ENCODE measurements at places on chromosomes 5 and 9.

- peak; percentile 60 for DNase-seq
Observed at GRCh38 chr5:157072508-157072907, 13.6 kb upstream of the HAVCR1 start.

DNA sequence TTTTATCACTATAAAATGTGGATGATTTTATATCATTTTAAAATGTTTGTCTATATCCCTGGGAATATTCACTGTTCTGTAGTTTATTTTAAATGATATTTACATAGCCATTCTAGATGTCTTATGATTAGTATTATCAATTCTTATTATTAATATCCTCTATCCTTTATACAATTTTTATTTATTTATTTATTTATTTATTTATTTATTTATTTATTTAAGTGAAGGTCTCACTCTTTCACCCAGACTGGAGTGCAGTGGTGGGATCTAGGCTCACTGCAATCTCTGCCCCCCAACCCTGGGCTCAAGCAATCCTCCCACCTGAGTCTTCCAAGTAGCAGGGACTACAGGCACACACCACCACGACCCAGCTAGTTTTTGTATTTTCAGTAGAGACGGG is 1848.9 kb downstream of the EFNA5 start:
- no peak for DNase-seq

- no peak for DNase-seq
Observed at GRCh38 chr5:135880801-135881200, 14.8 kb downstream of the IL9 start.

DNA sequence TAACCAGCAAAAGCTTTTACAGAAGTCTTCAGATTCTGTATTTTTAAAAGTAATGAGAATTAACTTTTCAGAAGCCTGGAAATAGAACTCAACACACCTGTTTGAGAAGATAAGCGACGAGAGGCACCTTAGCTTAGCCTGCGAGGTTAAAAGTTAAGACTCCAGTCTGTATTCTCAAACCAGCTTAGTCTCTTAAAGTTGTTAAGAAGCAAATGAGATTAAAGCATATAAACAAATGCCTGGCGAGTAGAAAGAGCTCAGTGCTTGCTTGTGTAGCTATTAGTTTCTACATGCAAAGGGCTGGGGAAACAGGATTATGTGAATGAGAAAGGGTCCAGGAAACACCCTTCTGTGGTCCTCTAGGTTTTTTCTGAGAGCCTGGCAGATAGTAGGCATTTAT is 51.7 kb downstream of the MTAP start:
- no peak for DNase-seq

DNA sequence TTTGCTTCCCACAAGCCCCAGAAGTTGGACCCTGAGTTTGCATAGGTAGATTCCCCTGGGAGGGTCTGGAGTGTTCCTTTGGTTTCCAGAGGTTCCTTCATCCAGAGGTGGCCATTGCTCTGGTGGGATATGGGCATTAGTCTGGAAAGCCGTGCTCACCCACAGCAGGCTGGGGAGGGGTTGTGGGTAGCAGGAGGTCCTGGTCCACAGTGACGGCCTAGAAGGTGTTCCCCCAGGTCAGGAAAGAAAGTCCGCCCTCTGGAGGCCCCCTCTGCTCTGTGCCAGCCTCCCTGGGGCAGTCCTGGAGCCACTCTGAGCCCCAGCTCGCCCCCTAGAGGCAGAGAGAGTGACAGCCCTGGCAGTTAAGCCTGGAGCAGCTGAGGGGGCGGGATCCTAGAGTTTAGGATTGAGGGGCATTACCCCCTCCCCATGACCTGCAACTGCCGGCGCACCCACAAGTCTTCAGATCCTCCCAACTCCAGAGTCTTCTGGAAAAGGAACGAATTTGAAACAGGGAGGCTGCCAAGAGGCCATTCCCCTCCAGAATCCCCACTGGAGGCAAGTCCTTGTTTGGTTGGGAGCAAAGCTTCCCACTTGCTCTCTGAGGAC is 36.8 kb downstream of the NDST1 start:
- DNase-seq = peak; percentile 85

DNA sequence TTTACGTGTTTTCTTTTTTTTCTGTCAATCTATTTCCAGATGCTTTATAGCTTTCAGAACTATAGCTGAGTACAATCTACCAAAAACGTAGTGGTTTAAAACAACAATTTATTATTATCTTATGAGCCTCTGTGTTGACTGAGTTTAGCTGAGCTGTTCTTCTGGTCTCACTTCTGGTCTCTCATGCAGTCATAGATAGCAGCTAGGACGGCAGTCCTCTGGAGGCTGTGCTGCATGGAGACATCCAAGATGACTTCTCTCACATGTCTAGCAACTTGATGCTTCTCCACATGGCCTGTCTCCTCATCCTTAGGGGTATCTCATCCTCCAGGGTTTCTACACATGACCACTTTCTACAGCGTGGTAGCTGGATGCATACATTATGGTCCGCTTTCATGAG is 22.0 kb upstream of the RAD23B start:
- no peak for DNase-seq

DNA sequence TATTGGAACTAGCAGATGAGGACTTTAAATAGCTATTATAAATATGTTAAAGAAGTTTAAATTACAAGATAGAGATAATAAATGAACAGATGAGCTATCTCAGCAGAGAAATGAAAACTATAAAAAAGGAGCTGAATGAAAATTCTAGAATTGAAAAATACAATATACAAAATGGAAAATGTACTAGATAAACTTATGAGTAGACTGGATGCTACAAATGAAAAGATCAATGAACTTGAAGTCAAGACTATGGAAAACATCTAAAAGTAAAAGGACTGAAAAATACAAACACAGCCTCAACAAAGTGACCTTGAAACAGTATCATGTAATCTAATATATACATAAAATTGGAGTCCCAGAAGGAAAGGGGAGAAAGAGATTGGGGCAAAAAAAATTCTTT is 10.7 kb upstream of the PDLIM4 start:
- DNase-seq = no peak
